ENCODE measurements at places on chromosomes 7 and 10.

GRCh38 chr10:47195274-47195885, 104.6 kb upstream of the GDF10 start:
- no peak for DNase-seq

GRCh38 chr7:1557771-1558170, 1.8 kb upstream of the TMEM184A start:
- DNase-seq: no peak

- no peak for DNase-seq
Observed at GRCh38 chr10:22481687-22482539, 136.6 kb downstream of the SPAG6 start.

DNA sequence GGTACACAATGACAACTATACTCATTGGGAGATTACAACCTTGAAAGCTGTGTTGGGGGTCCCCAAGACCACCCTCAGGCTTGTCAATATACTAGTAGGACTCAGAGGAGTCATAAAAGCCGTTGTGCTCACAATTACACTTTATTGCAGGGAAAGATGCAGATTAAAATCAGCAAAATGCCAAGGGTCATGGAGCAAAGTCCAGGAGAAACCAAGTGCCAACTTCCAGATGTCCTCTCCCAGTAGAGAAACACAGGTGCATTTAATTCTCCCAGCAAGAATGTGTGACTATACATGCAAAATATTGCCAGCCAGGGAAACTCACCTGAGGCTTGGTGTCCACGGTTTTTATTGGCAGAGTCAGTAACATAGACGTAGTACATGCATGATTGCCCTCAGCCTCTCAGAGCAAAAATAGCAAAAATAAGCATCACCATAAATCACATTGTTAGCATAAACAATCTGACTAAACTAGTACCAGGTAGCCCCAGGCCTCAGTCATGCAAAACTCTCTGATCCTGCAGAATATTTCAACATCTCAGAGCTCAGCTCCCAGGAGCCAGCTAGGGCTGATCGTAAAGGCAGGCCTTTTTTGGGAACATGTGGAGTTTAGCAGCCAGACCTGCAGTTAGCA, 50.7 kb downstream of the VIM start:
- DNase-seq: no peak

- no peak for DNase-seq
Observed at GRCh38 chr7:118747473-118747872, 523.0 kb downstream of the ANKRD7 start.

- no peak for DNase-seq
Observed at GRCh38 chr7:18401757-18402156, 93.8 kb upstream of the HDAC9 start.

DNA sequence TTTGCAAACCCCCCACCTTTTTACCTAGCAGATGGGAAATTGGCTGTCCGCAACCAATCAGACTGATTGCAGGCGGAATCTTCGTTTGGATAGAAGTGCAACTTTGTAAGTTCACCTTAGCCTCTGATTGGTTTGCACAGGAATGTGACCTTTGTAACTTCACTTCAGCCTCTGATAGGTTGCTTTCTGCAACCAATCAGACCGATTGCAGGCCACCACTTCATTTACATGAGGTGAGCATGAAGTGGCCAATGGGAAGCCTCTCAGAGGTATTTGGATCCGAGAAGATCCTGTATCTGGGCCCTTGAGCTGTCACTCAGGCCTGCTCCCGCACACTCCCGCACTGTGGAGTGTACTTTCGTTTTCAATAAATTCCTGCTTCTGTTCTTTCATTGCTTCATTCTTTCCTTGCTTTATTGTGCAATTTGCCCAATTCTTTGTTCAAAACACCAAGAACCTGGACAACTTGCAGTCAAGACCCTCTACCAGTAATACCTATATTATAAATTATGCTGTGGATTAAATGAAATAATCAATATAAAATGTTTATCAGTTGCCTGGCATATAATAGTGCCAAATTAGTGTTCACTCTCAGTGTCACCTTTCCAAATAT, 491.4 kb downstream of the PLXNA4 start:
- no peak for DNase-seq
